Osteocyte (in vitro differentiated cells): ENCODE measurements at places on chromosomes 2 and 18. TPM values are rescaled to one million over a fixed set of nuclear protein-coding genes. Genes with fewer than 3 reads are reported as not detected.

DNA sequence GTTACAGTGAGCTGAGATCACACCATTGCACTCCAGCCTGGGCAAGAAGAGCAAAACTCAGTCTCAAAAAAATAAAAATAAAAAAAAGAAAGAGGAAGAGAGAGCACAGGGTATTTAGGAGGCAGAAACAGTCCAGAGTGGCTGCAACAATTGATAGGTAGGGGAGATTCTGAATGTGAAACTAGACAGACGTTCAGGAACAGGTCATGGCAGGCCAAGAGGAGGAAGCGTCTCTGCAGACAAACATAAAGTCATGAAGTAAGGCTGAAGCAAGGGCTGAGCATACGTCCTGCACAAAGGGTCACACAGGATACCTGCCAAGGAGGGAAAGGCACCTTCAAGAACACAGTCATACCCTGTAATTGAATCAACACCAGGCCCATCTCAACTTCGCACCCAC, 64.1 kb upstream of the ZNF532 start:
- no peak for DNase-seq

Gene POLR1B
- total RNA-seq: 17.1 and 21.0 TPM in 2 replicates

- DNase-seq: no peak
Observed at GRCh38 chr2:191607096-191607495, 70.8 kb upstream of the NABP1 start.

GRCh38 chr2:46644690-46645385, 165.5 kb downstream of the TMEM247 start:
- no peak for DNase-seq

DNA sequence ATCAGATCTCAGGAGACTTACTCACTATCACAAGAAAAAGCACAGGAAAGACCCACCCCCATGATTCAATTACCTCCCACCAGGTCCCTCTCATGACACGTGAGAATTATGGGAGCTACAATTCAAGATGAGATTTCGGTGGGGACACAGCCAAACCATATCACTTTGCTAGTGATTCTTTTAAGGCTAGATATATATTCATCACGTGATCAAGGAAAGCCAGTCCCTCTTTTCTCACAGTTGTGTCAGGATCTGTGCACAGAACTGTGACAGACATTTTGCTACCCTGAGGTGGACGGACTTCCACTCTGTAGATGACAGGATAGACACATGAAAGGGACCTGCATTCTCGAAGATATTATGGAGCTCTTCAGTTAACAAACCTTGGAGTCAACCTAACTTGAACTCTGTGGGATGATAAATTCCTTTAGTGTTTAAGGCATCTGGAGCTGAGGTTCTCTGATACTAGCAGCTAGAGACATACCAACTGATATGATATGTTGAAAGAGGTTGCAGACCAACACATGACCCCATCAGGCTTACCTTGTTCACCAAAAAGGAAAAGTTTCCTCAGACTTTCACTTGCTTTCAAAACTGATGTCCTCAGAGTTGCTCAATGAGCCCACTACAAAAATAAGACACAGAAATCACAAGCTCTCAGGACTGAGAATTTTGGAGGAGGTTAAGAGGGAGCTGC, 66.3 kb upstream of the SCG2 start:
- no peak for DNase-seq

DNA sequence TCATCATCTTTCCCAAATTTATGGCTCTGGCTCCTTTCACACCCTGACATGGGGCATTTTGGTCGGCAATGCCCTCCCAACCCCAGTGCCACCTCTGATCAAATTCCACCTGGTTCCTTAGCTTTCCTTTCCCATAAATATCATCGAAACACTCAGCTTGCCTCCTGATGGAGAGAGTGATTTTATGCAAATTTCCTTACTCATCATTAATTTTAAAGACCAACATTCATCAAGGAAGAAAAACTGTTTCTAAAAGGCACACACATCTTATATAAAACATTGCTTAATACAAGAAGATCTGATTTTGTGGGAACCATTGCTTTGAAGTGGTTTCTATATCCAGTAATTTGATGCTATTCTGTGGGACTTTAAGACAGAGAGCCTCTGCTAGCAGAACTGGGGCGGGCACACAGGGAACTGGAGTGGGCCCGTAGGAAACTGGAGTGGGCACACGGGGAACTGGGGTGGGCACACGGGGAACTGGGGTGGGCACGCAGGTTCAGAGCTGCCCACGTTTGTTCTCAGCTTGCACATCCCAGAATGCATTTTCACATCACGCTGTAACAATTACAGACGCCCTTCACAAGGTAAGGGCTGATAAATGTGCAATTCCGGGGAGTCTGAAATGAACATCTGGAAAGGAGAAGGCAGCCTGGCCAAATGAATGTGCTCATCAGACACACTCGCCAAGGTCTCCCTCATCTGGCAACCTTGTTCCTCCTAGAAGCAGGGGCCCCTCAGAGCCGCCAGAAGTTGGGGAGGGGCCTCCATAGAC, 174.2 kb downstream of the RTP5 start:
- DNase-seq: peak; percentile 46

Gene LRRTM4
- total RNA-seq: not detected in 2 replicates

GRCh38 chr2:69386360-69386759, 667 bp downstream of the GFPT1 start:
- DNase-seq: no peak

GRCh38 chr2:198857246-198857645, 600.5 kb downstream of the SATB2 start:
- no peak for DNase-seq

Gene COL3A1
- 7,546 and 8,171 TPM in 2 replicates for total RNA-seq

DNA sequence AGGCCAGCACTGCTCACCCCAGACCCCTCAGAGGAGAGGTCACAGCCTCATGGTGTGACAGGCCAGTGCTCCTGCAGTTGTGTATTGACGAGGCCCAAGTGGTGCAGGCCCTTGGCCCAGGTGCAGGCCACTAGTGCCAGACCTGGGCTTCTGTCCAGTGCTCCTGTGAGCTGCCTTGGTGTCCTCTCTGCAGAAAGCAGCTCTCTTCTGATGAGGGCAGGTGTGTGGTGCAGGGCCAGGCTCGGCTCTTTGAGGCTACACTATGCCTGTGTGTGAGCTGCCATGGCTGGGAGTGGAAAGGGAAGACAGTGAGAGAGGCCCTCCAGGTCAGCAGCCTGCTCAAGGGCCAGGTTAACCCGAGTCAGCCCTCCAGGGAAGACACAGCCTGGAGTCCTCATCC, 17.1 kb downstream of the EHD3 start:
- no peak for DNase-seq

DNA sequence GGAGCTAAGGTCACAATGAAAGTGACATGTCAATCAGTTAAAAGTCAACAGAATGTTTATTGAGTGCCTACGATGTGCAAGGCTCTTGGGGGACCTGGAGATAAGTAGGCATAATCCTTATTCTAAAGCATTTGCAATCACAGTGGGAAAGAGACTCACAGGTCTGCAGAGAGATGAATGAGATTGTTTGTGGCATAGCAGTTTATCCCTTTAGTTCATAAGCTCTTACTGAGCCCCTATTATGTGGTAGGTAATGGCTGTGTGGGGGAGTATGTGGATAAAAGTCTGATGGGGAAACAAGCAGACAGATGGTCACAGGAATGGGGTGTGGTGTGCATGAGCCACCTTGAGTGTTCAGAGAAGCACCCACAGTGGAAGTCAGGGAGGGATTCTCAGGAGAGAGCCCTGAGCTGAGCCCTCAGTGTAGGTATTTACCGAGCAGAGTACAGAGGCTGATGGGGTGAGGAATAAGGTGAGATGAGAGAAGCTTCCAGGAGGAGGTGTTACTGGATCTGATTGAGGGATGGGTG, 48.1 kb downstream of the EMILIN2 start:
- DNase-seq: no peak

Gene TUBA3E
- total RNA-seq: not detected in 2 replicates

DNA sequence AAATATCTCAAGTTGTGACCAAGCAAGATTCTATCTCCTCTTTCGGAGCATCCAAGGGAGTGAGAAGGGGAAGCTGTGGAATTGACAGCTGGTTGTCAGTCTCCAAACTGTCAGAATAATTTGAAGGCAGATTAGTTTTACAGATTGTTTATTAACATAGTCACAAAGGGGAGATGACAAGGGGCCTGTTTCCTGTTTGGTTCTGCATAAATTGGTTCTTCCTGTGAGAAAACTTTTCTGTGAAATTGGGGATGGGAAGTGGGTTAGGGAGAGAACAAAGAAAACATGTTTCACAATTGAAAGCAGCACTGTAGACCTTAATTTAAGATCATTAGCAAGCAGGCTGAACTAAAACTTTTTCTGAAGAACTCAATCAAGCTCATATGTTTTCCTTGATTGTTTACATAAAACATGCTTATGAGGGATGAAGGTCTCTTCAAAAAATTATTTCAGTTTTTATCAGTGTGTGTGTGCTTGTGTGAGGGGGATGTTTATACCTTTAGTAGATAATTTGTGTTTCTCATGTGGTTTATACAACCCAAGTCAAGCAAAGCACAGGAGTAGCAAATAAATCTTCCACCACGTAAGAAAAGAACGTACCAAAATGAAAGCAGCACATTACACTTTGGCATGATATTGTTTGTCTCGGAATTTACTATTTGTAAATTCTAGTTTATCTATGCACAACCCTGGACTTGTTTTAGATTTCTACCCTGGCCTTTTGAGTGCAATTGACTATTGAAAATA, 604.9 kb upstream of the CDH2 start:
- DNase-seq: no peak

- DNase-seq: no peak
Observed at GRCh38 chr18:23266717-23267446, 131.6 kb downstream of the CABLES1 start.

GRCh38 chr2:113203901-113204519, 30.2 kb downstream of the PSD4 start:
- peak; percentile 91 for DNase-seq

Gene KRTCAP3
- 2.3 and 3.2 TPM in 2 replicates for total RNA-seq

Gene LRP1B
- total RNA-seq: 3.6 and 4.5 TPM in 2 replicates

DNA sequence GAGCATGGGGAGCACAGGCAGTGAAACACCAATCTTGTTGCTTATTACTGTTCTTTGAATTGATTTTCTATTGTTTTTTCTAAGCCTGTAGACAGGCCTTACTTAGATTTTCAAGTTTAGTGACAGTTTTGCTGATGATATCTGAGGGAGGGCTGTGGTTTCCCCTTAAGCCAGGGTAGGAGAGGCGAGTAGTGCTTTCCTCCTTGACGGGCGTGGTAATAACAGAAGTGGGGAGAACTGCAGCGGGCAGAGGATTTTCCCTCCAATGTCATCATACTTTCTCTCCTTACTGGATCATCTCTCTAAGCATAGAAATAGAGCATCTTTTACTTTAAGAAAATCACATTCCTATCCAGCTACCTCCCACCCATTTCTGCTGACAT, 314.4 kb downstream of the ALK start:
- no peak for DNase-seq

Gene ATG9A
- total RNA-seq: 83.6 and 95.2 TPM in 2 replicates

DNA sequence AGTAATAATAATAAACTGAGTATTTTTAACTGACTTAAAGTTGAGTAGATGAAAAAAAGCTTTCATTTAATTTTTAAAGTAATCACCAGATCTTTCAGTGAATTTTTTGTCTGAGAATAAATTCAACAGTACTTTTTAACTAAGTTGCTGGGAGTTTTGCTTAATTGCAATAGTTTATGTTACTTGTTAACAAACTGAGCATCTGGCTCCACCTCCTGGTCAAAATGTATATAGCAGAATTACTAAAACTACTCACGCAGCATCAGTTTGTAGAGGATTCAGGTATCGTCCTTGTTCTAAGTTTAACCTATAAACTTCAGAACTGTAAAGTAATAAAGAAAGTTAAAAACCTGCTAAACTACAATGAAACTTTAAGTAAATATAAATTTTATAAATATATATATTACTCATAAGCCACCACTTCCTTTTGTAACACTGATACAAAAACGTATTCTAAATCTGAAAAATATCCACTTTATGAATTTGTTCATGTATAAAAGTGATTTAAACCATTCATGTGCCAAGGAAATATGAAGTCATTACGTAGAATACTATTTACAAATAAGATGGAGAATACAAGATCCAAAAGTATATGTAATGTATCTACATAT, 21.3 kb downstream of the NOL10 start:
- DNase-seq: no peak

Gene DYSF
- total RNA-seq: 68.8 and 72.0 TPM in 2 replicates

Gene KLHL41
- total RNA-seq: 0.89 and 1.5 TPM in 2 replicates

Gene GBX2
- total RNA-seq: 56.5 and 60.7 TPM in 2 replicates

DNA sequence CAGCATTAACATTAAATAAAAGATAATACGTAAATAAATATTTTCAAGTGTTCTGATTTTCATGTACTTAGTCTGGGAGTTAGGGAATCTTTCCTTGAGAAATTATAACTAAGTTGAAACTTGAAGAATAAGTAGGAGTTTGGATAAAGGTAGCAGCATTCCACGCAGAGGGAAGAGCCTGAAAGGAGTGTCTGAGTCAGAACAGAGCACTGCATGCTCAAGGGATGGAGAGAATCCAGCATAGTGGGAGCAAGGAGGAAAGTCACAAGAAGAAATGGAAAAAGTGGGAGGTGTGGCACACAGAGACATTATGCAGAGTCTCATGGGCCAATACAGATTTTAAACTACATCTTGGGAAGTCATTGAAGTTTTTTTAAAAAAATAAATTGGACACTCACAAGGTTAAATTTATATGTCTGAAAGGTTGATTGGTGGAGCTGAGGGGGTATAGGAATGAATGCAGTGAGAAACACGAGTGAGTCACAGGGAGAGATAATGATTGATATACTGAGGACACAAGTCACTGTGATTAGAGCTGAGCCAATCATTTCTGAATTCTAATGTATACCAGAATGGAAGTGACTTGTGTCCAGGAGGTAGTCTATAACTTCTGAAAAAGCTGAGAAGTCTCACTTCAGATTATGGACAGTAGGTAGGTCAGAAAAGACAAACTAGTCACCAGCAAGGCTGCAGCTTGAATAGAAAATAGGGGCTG, 66.9 kb downstream of the ICOS start:
- DNase-seq: no peak

DNA sequence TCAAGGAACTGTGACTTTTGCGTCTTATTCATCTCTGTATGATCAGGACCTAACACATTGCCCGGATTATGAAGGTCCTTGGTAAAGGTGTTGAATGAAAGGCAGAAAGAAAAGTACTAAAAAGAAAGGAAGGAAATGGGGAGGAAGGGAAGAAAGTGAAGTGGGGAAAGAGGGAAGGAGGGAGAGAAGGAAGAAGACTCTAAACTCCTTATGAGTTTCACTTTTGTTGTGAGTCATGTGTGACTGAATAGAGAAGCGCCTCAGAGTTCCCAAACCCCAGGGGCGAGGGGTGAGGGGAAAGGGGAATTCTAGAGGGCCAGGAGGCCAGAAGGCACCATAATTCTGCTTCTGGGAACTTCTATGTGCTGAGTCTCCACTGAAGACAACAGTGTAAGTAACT, 30.9 kb upstream of the OSBPL6 start:
- DNase-seq: no peak

GRCh38 chr2:62724106-62724505, 18.6 kb downstream of the EHBP1 start:
- DNase-seq: no peak
